Cortex of kidney (tissue), 1 donor: ENCODE measurements at places on chromosomes 1 and 21.

- no peak for DNase-seq
Observed at GRCh38 chr21:33418691-33419090, 15.5 kb downstream of the IFNGR2 start.

DNA sequence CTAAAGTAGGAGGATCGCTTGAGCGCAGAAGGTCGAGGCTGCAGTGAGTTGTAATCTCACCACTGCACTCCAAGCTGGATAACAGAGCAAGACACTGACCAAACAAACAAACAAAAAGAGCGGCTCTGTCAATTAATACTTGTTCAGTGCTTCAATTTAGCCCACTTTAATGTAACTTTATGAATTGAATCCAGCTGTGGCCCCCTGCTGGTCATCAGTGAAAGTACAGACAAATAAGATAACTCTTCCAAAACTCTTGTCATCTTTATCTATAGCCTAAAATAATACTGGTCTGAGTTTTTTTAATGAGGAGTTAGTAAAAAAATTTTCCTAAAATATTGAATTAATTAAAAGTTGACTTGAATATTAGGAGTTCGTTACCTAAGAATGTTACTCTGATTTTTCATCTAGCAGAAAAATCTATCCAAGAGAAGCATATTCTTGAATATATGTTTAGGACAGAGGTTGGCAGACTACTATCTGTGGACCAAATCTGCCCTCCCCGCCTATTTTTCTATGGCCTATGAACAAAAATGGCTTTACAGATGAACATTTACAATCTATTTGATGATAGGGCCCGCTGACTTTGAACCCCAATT lies 26.1 kb downstream of the ATP5PF start:
- no peak for DNase-seq

DNA sequence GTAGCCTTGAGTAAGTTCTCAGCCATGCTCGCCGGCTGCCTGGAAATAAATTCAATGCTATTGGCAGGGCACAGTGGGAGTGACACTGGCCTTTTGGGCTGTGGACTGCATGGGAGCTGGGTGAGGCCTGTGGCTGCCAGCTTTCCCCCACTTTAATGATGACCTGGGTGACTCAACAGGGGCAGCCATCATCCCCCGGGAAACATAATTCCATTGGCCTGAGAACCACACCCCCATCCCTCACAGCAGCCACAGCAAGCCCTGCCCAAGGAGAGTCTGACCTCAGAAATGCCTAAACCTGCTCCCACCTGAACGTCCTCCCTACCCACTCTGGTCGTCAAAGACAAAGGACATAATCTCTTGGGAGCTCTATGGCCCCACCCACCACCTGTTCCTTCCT lies 384.0 kb downstream of the LTN1 start:
- DNase-seq: no peak

DNA sequence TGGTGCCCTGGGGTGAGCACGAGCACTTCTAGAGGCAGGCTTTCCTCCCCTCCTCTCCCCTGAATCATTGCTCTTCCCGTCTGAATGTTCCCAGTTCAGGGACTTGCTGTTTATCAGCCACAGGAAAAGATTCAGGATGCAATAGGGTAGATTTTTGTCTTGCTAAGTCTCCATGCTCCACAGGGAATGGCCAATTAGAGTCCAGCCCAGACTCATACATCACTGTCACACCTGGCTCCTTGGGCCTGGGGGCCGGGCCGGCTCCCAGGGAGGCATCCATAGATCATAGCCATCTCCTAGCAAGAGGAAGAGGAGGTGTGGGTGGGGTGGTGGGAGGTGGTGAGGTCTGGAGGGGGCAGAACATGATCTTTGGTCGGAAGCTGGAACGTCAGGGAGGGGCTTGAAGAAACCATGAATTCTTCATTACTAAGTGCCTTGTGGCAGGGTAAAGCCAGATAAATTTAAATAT lies 83.4 kb downstream of the LRRN2 start:
- DNase-seq: no peak

GRCh38 chr1:44316231-44316759 lies 38.8 kb downstream of the ERI3 start:
- no peak for DNase-seq

DNA sequence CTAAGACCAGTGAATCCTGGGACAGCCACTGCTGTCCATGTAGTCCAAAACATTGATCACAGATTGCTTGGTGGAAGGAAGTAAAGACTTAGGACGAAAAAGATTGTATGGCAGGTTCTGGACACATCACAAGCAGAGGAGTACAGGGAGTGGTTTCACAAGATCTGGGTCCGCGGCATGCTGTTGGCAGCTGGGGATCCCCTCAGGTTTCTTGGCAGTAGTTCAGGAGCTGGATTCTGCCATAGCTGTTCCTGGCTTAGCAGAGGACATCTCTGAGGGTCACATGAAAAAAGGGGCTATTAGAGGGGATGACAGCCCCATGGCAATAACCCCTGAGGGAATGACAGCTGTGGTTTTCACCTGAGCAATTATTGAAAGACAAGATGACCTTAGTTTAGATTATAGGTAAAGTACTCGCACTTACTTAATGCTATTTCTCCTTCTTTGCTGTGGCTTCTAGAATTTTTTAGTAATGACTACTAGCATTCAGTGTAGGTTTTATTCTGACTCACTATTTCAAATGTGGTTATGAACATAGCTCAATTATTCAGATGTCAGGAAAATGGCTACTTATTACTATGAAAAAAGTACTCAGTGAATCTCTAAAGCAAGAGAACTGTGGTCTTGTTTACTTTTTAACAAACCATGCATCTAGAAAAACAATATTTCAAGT lies 8.2 kb downstream of the KRTAP27-1 start:
- DNase-seq: no peak

- no peak for DNase-seq
Observed at GRCh38 chr1:29311352-29312030, 75.2 kb downstream of the PTPRU start.

DNA sequence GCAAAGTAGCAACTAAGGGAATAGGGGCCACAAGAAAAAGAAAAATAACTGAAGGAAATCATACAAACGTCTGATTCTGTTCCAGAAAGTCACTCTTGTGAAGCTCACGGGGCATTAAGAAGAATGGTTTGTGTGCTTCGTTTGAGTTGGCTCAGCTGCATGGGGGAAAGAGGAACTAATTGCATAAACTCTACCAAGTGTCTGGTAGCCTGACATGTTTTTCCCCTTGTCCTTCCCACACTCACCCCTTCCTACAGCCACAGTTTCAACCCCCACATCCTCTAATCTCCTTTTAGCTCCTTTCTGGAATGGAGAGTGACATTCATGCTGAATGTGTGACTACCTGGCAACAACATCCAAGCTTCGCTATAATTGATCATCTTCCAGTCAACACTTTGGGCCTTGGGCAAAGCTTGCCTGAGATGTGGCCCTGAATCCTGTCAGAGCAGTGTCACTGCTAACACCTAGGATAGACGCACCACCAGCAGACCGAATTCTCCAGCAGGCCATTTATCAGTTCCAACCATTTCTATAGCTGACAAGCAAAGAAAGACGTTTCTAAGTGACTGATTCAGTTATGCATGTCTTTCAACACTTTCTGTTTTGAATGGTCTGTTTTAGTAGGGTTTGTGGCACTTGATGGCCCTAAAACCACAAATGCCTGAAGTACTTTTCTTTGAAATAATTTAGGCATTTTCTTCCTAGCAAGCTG lies 439.6 kb downstream of the TTLL7 start:
- DNase-seq: no peak

DNA sequence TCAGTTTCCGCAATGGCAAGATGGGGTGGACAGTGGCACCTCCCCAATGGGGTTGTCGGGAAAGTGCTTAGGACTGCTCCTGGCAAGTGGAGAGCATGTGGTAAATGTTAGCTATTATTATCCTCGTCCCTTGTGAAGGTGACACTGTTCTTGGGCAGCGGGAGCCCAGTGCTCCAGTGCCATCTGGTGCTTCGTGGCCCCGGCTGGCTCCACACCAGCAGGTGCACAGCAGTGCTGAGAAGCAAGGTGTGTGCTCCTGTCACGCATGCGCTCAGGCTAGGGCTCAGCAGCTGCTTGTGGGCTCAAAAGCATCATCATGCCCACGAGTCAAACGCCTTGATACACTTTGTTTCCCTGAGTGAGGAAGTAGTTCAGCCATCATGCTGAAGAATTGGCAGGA lies 24.9 kb upstream of the KCNC4 start:
- no peak for DNase-seq

GRCh38 chr1:229285440-229285839 lies 14.5 kb downstream of the RAB4A start:
- DNase-seq: no peak

- no peak for DNase-seq
Observed at GRCh38 chr1:30677471-30677870, 45.9 kb downstream of the MATN1 start.

DNA sequence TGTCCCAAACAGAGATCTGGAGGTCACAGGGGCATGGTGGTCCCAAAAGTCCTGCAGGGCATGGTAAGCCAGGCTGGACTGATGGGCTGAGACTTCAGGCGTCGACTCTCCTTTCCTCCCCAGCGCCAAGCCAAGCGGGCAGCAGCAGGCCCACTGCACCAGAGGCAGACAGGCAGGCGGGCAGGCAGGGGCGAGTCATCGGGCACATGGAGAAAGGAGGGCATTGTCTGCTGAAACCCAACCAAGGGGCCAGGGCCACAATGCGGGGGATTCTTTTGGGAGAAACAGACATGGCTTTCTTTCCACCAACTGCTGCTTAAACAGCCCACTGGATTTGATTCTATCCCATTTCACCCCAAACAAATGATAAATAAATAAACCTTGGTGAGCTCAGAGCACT lies 46.2 kb downstream of the TRABD2B start:
- no peak for DNase-seq

DNA sequence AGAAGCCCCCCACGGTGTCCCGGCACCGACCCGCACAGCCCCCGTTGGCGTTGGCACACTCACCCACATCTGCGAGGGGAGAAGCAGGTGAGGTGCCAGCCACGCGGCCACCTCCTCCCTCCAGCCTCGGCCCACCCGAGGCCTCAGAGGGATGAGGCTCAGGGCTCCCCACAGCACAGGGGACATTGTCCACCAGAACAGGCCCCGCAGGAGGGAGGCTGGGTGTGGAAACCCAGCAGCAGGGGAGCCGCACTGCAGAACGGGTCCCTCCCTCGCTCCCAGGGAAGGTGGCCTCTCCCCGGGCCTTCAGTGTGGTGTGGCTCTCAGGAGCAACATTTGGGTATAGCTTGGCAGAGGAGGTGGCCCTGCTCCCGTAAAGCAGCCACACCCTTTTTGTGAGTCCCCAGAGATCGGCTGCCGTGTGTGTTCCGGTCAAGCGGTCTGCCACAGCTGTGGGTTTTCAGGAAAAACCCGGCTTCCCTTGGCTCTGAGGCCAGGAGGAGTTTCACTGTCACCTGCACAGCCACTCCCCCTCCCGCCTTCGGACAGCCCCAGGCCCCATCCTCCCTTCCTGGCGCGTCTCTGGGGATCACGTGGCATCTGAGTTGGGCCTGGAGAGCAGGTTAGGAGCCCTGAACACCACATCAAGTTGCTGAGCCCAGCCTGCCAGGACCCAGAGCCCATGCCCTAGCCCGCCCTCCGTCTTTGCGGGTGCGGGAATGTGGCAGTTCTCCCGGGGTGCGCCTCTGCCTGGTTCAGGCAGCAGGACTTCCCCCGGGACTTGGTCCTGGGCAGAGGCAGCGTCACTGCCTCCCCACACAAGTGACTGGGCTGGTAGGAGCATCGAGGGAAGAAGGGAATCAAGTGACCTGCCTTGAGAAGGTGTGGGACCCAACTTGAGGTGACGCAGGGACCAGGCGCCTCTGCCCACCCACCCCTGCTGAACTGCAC lies 64.0 kb downstream of the MEGF6 start:
- no peak for DNase-seq

GRCh38 chr1:235059221-235059620 lies 69.4 kb downstream of the TOMM20 start:
- DNase-seq: no peak

DNA sequence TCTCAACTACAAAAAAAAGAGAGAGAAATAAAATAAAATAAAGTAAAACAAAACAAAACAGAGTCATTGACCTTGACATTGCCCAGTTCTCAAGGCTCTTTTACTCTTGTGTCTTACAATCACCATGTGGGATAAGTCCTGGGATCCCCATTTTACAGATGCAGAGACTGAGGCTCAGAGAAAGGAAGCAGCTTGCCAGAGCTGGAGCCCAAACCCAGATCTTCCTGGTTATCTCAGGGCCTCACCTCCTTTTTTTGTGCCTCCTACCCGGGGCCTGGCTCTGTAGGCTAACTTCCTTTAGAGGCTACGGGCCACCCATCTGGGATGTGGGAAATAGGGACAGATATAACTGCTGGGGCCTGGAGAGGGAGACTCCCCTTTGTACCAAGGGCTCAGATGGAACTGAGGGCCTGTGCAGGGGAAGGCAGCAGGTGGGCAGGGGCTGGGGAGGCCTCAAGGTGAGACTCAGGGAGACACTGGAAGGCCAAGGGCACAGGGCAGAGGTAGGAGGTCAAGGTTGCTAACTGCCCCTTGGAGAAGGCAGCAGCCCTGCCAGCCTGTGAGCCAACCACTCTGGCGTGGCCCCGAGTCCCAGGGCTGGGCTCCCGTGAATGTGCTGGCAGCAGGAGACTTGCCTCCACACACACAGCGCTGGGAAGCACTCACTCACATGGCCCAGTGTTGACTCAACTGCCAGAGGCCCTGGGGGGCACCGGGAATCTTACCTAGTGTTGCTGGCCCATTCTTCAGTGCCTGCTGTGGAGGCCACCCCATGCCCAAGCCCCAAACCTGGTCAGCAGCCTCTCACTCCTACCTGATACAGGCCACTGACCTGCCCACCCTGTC lies 6.5 kb upstream of the ECE1 start:
- DNase-seq: no peak

- DNase-seq: no peak
Observed at GRCh38 chr21:21101911-21102310, 103.7 kb downstream of the NCAM2 start.

GRCh38 chr1:234755449-234755863 lies 145.5 kb upstream of the IRF2BP2 start:
- DNase-seq: no peak

GRCh38 chr1:88735909-88736308 lies 51.8 kb downstream of the PKN2 start:
- DNase-seq: no peak

DNA sequence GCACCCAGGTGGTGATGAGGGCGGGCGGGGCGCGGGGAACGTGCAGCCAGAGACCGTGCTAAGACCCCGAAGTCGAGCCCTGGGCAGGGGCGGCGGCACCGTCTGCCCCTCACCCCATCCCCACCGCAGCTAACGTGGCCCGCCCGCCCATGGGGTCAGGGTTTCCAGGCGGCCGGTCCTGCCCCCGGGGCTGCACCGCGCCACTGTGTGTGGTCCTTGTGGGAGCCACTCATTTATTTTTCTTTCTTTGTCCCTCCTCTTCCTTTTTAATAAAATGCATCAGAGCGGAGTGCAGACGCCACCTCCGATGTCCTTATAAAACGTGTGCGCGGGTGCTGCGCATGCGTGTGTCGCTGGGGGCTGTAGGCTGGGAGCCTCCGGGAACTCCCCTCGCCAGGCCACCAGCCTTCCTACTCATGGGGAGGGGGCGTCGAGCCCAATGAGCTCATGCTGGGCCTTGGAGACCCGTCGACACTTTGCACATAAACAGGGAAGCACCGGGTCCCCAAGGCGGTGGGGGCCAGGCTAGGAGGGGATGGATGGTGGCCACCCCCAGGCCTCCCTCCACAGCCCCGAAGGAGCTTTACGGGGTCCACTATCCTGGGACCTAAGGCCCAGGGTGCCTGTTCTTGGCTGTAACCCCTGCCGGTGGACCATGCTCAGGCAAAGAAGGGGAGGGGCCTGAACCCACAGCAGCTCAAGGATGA lies 59.9 kb downstream of the WNT9A start:
- no peak for DNase-seq

GRCh38 chr1:93614986-93615581 lies 66.6 kb downstream of the BCAR3 start:
- DNase-seq: no peak

- no peak for DNase-seq
Observed at GRCh38 chr1:63068626-63069025, 253.7 kb upstream of the FOXD3 start.

GRCh38 chr21:41786509-41786987 lies 19.7 kb upstream of the RIPK4 start:
- no peak for DNase-seq
